ENCODE measurements at places on chromosomes 3 and 15. TPM values are rescaled to one million over a fixed set of nuclear protein-coding genes. Genes with fewer than 3 reads are reported as not detected.

DNA sequence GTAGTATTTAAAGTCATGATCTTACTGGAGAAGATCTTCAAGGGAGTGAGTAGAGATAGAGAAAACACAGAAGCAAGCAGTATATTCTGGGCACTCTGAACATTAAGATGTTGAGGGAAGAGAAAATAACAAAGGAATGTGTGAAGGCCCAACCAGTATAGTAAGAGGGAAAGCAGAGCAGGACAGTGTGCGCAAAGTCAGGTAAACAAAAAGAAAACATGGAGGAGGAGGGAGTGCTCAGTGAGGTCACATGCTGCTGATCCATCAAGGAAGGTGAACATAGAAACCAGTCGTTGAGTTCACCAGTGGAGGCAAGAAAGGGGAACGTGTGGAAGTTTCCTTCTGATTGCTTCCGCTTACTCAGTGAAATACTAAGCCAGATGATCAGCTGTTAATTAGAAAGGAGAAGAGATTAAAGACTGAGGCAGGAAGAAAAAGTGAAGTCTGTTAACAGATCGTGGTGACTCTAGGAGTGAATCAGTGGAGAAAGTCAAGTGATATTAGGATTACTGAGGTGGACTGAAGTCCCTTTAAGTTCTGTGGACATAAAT lies 47.2 kb downstream of the OPA1 start:
- no peak for DNase-seq

DNA sequence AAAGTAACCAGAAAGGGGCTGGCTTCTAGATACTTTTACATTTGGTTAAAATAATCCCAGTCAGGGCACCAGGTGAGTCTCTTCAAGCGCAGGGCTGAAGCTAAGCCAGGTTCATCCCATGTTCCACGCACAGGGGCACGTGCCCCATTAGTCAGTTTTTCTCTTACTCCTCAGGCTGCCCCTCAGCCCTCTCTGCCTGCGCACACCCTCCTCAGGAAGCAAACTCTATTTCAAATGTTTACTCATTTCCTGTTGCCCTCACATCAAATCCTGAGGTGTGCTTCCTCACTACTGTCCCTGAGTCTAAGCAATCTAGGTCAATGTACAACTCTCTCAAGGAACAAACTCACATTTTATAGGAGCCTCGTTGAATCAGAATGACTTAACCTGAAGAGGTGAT lies 48.5 kb downstream of the THBS1 start:
- DNase-seq: peak; percentile 58

DNA sequence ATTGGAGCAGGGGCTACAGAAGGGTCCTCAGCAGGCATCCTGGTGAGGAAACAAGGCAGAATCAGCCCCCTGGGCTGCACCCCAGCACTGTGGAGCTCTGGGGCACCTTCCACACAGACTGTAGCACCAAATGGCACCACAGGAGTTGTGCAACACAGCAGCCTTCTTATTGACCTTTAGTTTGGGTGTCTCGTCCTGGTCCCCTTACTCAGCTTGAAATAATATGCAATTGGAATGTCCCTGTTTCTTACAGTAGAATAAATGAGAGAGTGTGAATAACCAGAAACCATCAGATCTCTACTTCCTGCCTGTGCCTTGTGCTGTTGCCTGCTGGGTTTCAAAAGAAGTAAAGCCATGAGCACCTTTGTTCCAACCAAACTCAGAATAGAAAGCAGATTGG lies 44.5 kb downstream of the RPLP1 start:
- no peak for DNase-seq

Gene FRMD5
- total RNA-seq: 0.15 TPM

- no peak for DNase-seq
Observed at GRCh38 chr3:136277115-136277514, 27.0 kb downstream of the PCCB start.

Gene LSMEM2
- total RNA-seq: not detected

DNA sequence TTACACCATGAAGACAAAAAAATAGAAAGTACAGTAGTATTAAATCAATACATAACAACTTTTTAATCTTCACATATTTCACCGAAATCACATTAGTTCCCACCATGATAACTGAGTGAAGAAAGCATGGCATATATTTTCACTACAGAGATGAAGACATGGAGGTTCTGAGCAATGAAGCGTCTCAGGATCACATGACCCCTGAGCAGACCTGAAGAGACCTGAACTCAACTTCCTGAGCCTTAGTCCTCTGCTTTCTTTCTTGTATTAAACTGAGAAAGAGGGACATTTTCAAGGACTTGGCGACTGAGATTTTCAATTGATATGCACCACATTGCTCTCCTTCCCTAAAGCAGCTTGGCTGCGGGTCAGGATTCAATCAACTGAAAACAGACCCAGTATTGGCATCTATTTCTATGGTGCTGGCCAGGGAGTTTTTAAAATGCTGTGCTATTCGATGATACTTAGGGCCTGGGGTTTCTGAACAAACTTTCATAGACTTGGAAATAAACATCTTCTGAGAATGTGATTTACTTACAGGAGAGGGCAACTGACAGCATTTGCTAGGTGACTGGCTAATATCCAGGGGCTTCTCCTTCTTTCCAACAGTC lies 165.1 kb downstream of the LSAMP start:
- no peak for DNase-seq

Gene SUCLG2
- 63.1 TPM for total RNA-seq

- DNase-seq: no peak
Observed at GRCh38 chr15:34019369-34019990, 19.5 kb downstream of the AVEN start.

Gene COL6A5
- not detected for total RNA-seq

DNA sequence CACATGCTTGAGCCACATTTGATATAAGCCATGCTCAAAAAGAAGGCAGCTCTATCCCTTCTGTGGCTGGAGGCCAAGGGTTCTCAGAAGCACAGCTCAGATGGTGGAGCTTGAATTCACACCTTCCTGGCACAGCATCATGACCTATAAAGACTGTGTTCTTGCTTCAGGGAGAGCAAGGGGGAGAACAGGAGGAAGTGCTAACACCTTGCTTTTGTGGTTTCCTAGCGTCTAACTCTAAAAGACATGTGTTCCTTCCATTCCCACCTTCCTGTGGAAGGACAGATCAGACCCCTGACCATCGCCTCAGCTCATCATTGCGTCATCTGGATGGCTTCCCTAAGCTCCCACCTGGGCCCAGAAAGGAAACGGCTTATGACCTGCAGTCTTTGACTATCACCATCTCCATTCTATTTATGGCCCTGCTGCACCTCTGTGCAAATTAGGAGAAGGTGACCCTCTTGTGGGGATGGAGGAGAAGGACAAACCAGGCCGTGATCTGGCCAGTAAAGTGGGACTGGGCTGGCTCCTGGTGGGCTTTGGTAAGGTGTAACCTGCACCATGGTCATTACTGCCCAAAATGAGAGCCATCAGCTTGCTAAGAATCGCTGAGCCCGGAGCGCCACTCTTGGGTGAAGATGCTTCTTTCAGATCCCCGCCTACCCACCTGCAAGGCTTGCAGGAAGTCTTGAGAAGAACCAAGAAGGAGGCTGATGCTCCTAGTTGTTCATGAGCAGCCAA lies 128.5 kb downstream of the SERPINI1 start:
- no peak for DNase-seq

Gene RMDN3
- 32.6 TPM for total RNA-seq

DNA sequence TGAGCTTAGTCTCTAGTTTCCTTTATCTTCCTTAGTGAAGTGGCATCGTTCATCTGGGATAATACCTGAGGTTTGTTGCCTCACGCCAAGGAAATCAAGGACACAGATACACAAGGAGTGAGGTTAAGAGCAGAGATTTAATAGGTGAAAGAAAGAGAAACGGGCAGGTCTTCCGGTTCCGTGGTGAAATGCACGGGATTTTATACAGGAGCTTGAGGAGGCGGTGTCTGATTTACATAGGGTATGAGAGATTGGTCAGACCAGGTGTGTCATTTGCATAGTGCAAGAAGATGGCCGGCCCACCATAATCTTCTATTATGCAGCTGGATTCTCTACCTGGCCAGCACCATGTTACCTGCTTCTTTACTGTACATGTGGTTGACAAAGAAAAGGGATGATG lies 17.2 kb downstream of the ARRDC4 start:
- DNase-seq: no peak

Gene PKM
- 1,149 TPM for total RNA-seq

Gene ROBO2
- total RNA-seq: not detected

Data from activated CD4-positive, alpha-beta T cell treated with anti-CD3 and anti-CD28 coated beads, Interleukin-2, amount 10 ng/mL, durations not matched to agents 7 days and 5 days (primary cell).